Hematopoietic multipotent progenitor cell (in vitro differentiated cells): ENCODE measurements at places on chromosomes 12 and 14.

DNA sequence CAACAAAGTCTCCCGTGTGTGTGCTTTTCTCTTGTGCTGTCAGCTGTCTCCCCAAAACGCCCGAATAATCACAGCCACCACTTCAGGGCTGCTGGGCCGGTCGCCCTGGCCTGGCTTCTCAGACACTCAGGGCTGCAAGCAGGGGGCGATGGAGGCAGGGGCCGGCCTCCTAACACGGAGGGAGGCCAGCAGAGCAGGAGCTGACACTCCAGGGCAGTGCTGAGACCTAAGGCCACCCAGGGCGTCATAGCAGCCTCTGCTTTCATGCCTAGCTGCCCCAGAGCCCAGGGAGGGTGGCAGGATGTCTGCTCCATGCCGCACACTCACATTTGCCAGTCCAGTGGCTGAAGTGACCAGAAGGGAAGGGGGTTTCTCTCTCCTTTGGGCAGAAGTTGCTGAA is 25.6 kb downstream of the STX2 start:
- no peak for DNase-seq

DNA sequence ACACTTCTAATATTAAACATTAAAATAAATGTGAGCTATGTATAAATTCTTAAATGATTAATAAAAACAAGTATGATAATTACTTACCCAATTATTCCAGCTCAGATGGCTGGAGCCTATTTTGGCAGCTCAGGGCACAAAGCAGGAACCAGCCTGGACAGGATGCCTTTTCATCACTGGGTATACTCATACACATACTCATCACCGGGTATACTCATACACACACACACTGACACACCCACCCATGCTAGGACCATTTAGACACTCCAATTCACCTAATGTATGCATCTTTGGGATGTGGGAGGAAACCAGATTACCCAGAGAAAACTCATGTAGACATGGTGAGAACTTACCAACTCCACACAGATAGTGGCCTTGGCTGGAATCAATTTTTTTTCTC is 57.9 kb upstream of the CNOT2 start:
- no peak for DNase-seq

DNA sequence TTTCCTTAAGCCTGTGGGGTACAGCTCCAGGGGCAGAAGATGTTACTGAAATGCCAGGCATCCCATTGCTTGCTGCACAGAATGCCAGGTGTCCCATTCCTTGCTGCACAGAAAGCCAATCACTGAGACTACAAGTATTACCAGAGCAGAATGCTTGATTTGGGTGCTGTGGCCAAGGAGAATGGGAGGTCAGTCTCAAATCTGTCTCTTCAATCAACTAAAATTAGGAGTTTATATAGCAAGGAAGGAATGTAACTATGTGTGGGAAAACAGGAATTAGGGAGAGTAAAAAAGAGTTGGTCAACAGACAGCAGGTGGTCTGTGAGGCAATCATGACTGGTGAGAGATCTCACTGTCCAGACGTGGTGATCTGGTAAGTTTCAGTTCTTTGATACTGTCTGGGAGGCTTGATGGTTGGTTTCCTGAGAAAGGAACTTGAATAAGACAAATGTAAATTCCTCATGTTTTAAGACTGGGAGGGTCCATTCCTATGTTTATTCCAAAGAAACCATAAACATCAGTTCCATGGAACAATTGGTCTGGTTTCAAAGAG is 31.2 kb upstream of the VASH1 start:
- DNase-seq = no peak

- no peak for DNase-seq
These were observed 154.9 kb downstream of the SEC23A start for GRCh38 chr14:38948171-38948570.

GRCh38 chr12:14716848-14717444 is 20.5 kb upstream of the GUCY2C start:
- DNase-seq = peak; percentile 21

GRCh38 chr12:88893801-88894200 is 313.5 kb upstream of the KITLG start:
- no peak for DNase-seq

- DNase-seq = no peak
These were observed 382.3 kb downstream of the PCNX1 start for GRCh38 chr14:71289536-71289935.

- DNase-seq = no peak
These were observed 199.8 kb downstream of the TMX1 start for GRCh38 chr14:51439896-51440295.

DNA sequence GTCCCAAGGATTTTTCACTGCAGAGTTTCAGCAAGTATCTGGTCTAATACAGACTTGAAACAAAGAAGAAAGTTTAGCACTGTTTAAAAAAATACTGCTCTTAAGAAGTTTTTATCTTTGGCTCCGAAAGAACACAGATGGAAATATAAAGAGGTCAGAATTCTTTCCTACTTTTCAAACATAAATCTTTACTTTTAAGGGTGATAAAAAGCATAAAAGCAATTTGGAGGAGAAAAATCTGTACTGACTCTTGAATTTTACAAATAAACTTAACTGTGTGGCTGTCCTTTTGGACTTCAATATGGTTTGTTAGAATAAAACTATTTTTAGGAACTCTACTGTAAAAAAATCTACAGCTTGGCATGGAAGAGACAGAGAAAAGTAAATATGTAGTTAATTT is 27.6 kb upstream of the ISM2 start:
- no peak for DNase-seq

- DNase-seq = no peak
These were observed 368.6 kb downstream of the DPF3 start for GRCh38 chr14:72525087-72525915.

GRCh38 chr12:51270067-51270950 is at the start of gene SMAGP:
TSS of gene SMAGP (minus strand) at chr12:51270415. CDS start at chr12:51269278, 1,137 bp downstream.
- DNase-seq = peak; percentile 42

DNA sequence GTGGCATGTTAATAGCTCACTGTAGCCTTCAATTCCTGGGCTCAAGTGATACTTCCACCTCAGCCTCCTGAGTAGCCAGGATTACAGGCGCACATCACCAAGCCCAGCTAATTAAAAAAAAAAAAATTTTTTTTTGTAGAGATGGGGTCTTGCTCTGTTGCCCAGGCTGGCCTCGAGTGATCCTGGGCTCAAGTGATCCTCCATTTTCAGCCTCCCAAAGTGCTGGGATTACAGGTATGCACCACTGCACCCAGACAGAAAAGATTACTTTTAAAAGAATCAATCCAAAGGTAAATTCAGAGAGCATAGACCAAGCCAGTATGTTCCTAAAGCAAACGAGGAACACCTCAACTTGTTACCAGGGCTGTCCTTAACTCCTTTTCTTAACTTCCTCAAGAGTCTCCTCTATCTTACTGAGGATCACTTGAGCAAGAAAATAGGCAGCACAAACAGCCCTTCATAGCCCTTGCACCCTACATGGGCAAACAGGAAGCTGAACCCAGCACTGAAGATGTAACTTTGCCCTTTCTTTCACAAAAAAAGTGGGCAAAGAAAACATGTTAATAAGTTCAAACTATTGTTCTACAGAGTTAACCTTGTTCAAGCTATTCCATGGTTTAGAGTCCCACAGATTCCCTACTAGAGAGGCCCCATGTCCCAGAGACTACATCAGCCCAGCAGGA is 11.3 kb downstream of the CS start:
- DNase-seq = no peak
